ENCODE measurements at places on chromosomes 7 and 10. TPM values are rescaled to one million over a fixed set of nuclear protein-coding genes. Genes with fewer than 3 reads are reported as not detected.

The SH2D4B gene
- 0.18 TPM for total RNA-seq

The ZNF800 gene
- total RNA-seq: 70.1 TPM

The PKD1L1 gene
- 0.77 TPM for total RNA-seq

DNA sequence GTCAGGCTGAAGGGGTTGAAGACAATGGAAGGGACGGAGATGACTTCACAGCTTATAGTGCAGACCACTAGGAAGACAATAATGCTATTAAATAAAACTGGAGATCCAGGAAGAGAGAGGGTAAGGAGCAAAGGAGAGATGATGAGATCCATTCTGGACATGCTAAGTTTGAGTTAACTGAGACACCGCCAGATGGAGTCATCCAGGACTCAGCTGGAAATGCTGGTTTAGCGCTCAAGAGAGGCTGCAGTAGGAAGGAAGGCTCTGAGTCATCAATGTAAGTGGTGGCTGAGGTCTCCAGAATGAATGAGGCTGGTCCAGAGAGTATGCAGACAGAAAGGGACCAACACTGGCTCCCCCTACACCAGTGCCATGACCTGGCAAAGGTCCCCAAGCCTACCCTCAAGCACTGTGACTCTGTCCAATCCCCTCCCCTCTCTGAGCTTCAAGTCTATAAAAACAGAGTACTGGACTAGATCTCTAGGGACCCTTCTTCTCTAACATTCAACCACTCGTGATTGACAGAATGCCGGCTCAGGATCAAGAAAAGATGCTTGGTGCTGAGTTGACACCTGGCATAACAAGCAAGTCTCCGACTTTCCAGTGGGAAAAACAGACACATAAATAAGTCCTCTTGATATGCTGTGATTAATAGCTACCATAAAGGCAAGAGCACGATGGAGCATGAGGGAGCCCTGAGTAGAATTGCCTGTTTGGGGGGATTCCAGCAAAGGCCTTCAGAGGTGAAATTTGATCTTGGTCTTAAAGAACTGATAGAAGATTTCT lies 8.9 kb downstream of the GFRA1 start:
- H3K4me1 ChIP-seq: no peaks in the 10 kb centered on the region
- DNase-seq: no peak
- no peak overlapping the region for H3K4me3 ChIP-seq
- H3K27me3 ChIP-seq: peaks cover 9% of the 10 kb centered on the region

GRCh38 chr10:131003455-131003854 lies 308.1 kb downstream of the TCERG1L start:
- no peak overlapping the region for H3K27ac ChIP-seq
- H3K4me3 ChIP-seq: no peak overlapping the region
- no peaks in the 10 kb centered on the region for H3K36me3 ChIP-seq
- DNase-seq: no peak
- H3K27me3 ChIP-seq: peaks cover 7% of the 10 kb centered on the region

The LIPF gene
- total RNA-seq: not detected

DNA sequence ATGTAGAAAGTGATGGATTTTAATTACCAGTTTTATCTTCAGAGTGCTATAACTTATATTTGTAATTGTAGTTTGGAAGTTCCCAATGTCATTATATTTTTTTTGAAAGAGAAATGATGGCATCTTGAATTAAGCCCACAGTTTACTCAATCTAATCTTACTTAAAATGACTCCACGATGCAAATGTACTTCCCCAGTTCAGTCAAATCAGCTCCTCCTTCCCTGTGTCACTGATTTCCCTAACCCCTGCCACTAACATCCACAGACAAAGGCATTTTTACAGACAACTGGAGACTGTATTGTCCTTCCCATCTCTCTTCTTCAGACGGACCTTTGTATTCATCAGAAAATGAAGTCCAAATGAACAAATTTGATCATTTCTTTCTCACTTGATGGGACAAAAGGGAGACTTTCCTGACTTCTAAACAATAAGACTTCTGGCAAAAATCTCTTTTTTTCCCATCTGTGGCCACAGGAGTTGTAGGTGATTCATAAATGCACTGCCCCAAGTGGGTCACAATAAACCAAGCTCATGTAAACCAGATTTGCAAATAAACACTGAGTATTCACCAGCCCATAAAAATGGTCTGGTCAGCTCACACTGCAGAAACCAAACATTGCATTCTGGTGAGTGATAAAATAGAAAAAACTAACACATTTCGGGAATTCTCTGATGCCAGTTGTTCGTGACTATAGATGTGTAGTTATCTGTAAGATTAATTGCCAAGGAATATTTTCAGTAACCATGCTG lies 162.9 kb downstream of the FANK1 start:
- H3K4me1 ChIP-seq: no peaks in the 10 kb centered on the region
- no peak for DNase-seq
- H3K4me3 ChIP-seq: no peak overlapping the region
- H3K27me3 ChIP-seq: peaks cover 5% of the 10 kb centered on the region
- no peaks in the 10 kb centered on the region for H3K36me3 ChIP-seq
